ENCODE measurements at places on chromosomes 12 and 14.

DNA sequence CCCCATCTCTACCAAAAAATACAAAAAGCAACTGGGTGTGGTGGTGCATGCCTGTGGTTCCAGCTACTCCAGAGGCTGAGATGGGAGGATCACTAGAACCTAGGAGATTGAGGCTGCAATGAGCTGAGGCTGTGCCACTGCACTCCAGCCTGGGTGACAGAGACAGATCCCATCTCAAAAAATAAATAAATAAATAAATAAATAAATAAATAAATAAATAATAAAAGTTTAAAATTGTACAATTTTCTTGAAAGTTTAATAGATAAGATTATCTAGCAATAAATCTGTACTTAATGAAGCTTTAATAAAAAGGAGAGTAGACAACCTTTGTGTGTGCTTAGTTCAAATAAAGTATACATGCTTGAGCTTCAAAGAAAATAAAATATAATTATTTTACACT, 310.0 kb upstream of the LRIG3 start:
- DNase-seq: no peak

DNA sequence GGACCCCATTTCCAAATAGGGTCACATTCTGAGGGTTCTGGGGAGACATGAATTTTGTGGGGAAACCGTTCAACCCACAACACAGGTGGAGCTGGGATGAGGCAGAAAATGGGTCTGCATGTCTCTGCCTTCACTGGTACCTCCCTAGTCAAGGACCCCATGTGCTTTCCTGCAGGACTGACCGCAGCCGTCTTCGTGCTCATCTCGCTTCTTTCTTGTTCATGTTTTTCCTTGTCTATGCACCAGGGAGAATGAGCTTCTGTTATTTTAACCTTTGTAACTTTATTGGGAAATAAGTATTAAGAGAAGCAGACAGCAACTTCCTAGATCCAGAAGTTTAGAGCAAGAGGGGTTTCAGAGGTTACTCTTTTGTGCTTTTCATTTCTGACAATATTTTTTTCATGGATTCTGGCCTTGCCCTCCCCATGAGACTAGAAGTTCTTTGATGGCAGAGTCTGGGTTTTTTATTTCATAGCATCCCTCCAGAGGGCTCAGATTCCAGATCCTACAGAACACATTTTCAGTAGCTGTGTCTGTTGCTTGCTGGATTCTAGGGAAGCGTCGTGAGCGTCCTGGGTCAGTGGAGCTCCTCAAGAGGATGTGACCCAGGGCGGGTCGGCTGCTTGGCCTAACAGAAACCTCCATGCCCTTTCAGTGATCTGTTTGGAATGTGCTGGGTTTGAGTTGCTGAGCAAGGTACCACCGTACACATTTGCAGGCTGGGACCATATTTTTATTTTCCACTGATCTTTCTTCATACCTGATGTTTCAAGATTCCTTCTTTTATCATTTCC, 104.2 kb downstream of the ADGRD1 start:
- DNase-seq: peak; percentile 32

GRCh38 chr12:64840119-64840518, 15.7 kb downstream of the TBC1D30 start:
- no peak for DNase-seq

GRCh38 chr12:71804505-71804904, 35.1 kb upstream of the TBC1D15 start:
- DNase-seq: no peak

GRCh38 chr12:49647827-49648711, 24.7 kb downstream of the PRPF40B start:
- DNase-seq: no peak

GRCh38 chr14:36591482-36591881, 9.1 kb upstream of the NKX2-8 start:
- DNase-seq: no peak

DNA sequence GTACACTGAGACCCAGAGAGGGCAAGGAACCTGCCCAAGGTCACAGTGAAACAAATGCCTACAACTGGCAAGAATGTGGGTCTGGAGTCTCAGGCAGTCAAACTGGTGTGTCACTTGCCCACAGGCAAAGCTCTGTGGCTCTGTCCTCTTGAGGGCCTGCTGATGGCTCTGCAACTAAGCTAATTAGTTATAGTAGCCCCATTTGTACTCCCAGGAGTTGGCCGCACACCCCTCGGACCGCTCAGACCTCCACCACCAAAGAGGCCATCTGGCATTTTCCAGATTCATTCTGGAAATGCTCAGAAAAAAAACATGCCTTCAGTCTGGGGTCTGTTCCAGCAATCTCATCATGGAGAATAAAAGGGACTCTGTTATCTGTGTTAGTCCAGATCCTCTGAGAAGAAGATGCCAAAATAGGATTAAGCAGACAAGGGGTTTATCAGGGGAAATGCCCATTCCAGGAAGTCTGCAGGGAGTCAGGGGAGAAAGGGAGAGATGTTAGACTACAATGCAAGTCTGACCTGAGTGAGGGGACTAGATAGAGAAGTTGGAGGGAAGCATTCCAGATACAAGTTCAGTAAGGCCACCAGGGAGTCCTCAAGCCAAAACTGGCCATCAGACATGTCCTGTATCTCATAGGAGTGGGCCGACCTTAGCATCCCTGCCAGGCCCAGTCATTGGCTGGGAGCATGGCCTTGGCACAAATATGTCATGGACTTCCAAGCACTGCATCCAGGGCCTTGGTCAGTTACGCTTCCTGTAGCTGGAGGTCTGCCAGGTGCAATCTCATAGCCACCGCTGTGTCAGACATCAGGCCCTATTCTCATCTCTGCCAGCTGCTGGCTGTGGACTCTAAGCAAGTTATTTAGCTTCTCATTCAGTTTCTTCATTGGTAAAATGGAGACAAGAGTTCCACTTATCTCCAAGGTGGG, 15.4 kb upstream of the OAS1 start:
- peak; percentile 44 for DNase-seq

GRCh38 chr14:70857496-70857890, 48.2 kb upstream of the MAP3K9 start:
- no peak for DNase-seq

DNA sequence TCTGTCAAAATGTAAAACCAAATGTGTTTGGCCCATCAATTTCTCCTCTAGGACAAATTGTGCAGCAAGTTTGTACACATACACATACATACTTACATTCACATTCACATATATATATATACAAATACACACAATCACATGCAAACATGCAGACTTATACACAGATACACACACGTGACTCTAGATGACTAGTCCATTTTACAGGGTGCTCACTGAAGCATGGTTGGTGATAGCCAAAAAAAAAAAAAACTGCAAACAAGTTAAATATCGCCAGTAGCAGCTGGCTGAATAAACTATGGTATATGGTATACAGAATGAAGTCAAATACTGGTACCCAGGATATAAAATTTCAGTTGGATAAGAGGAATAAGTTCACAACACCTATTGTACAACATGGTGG, 77.9 kb downstream of the SLC25A21 start:
- no peak for DNase-seq

DNA sequence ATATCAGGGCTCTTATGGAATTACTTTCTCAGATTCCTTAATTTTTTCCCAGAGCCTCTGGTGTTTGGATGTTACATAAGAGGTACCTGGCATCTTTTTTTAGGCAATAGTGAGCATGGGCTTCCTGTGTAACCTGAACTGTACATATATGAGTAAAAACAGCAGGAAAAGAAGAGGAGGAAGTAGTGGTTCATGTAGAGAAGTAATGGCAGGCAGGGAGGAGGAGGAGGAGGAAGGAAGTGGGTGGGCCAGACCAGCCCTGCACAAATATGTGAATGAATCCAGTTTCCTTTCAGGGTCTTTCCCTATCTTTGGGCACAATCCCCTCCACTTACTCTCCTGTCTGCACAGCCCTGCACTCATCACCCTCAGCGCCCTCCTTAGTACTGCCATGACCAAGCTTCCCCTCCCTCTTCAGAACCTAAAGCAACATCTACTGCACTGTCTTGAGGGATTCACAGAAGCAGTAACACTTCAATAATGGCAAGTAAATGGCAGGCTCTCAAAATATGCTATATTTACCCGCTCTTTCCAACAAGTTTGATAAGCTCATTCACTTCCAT, 40.9 kb upstream of the GSG1 start:
- no peak for DNase-seq

DNA sequence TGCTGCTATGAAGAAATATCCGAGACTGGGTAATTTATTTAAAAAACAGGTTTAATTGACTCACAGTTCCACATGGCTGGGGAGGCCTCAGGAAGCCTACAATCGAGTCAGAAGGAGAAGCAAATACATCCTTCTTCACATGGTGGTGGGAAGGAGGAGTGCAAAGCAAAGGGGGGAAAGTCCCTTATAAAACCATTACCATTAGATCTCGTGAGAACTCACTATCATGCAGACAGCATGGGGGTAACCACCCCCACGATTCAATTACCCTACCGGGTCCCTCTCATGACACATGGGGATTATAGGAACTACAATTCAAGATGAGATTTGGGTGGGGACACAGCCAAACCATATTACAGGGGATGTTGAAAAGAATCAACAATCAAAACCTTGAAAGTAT, 74.9 kb downstream of the PPM1H start:
- no peak for DNase-seq

DNA sequence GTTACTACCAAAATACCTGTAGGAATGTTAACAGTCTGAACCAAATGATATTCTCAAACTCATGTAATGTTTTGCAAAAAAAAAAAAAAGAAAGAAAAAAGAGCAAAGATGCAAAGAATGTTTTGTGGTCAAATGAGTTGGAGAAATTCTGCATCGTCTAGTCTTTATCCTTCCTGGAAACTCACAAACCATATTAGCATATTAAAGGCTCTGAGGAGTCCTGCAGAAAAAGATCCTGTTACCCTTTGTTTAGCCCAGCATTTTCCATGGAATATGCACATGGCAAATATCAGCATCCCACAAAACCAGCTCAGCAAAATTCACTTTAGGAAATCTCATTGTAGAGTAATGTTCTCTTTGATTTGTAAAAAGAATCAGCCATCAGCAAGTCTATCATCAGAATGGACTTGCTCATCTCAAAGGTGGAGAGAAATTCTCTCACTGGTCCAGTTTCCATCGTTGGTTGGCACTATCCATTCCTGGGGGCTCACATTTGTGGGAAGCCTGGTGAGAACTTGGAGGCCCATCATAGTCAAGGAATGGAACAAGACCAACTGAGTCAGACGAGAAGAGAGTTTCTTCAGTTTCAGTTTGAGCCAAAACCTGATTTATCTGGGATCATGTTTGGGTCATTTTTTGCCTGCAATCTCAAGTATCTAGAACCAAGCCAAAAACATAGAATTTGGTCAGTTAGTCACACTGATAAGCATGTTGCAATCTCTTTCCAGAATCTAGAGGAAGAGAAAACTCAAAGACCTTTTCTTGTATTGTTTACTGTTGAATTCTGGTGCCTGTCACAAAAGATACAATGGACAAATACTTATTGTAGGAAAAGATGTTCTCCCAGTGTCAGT, 129.8 kb downstream of the TBX5 start:
- no peak for DNase-seq

DNA sequence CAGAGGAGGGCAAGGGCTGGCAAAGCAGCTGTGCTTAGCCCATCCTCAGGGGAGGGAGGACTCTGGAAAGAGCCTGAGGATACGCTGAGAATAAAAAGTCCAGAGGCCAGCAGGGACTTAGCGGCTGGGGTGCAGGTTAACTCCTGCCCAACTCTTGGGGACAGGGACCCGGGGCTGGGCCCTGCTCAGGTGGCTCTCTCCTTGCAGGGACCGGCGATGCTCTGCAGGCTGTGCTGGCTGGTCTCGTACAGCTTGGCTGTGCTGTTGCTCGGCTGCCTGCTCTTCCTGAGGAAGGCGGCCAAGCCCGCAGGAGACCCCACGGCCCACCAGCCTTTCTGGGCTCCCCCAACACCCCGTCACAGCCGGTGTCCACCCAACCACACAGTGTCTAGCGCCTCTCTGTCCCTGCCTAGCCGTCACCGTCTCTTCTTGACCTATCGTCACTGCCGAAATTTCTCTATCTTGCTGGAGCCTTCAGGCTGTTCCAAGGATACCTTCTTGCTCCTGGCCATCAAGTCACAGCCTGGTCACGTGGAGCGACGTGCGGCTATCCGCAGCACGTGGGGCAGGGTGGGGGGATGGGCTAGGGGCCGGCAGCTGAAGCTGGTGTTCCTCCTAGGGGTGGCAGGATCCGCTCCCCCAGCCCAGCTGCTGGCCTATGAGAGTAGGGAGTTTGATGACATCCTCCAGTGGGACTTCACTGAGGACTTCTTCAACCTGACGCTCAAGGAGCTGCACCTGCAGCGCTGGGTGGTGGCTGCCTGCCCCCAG, 2.8 kb downstream of the B3GNT4 start:
- no peak for DNase-seq

DNA sequence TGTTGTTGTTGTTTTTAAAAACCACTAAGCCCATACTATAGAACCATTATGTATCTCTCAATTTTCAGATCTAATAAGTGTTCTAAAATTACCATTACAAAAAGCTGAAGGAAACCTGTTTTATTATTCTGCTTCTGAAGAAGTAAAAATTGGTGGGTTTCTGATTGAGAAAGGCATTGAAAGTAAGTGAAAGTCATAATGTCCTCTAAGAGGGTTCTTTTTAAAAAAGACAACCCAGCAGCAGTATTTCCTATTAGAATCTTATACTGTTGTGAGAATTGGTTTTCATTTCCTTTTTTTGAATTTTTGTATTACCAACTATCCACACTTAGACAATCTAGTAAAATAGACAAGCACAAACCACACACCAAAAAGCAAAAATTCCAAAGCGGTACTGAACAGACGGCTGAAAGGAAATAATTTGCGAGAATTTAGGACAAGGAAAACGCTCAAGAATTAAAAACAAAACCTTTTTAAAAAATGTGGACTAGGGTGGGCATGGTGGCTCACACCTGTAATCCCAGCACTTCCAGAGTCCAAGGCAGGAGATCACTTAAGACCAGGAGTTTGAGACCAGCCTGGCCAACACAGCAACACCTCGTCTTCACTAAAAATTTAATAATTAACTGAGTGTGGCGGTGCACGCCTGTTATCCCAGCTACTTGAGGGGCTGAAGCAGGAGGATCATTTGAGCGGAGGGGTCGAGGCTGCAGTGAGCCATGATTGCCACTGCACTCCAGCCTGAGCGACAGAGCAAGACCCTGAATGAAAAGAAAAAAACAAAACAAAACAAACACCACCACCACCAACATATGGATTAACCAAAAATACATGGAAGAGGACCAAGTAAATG, 66.7 kb upstream of the AP4S1 start:
- no peak for DNase-seq

GRCh38 chr14:29222671-29223268, 456.2 kb downstream of the FOXG1 start:
- no peak for DNase-seq

DNA sequence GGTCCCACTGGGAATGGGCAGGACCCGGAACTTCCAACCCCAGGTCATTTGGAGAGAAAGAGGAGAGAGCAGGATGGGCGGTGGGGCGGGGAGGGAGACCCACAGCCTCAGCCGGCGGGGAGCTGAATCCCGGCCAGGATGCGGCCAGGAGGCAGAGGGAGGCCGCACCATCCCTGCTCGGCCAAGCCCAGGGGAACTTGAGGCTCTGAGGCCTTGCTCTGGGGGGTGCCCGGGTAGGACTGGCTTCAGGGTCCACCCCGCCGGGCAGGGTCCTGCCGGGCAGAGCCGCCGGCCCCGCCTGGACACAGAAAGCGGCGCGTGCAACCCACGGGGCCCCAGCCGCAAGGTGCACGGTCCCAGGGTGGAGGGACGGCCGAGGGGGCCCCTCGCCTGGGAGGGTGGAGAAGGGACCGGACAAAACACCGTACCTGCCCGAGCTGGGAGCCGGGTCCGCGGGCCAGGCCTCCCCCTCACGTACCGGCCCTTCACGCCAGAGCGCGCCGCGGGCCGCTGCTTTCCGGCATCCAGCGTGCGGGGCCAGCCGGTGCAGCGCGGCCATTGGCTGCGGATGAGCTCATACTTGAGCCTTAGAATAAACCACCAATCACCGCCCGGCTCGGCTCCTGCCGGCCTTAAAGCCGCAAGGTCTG, at the start of gene RPS6KL1:
TSS of gene RPS6KL1 (minus strand) at position 509 of the 650 bp plus-strand sequence. CDS start 1,719 bp downstream, outside the sequence.
- peak; percentile 85 for DNase-seq

- DNase-seq: no peak
Observed at GRCh38 chr12:11836282-11837151, 187.0 kb downstream of the ETV6 start.
